ENCODE measurements at places on chromosomes 2 and 18.

DNA sequence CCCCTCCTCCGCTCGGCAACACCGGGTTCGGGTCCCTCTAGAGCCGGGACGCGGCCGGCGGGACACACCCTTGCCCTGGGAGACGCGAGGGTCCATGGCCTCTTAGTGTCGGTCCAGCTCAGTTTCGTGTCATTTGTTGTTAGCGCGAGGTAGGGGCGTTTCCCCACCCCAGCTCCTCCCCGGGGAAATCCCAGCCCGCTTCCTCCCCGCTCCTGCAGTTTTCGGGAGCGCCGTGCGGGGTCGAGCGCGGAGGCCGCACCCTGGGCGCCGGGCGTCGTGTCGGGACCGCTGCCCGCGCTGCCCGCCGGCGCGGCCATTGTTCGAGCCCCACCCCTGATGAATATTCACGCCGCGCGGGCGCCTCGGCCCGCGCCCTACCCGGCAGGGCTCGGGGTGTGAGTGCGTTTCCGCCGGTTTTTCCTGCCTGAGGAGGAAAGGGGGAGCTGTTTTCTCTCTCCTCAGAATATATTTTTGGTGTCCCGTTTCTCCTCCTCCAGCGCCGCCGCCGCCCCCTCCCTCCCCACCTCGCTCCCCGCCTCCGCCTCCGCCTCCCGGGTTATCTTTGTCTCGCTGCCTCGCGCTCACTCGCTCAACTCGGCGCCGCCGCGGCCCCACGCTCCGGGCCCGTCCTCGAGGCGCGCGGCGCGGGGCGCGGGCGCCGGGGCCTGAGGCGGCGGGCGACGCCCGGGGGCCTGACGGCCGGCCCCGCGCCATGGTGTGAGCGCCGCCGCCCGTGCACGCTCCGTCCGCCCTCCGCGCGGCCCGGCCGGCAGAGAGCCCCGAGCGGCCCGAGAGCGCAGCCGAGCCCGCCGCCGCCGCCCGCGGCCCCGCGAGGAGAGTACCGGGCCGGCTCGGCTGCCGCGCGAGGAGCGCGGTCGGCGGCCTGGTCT is at the start of gene MAP4K4:
Gene MAP4K4 (plus strand): TSS at position 584 of the 890 bp plus-strand sequence. CDS start 374 bp downstream, outside the sequence.
- DNase-seq, result peak; percentile 28

- peak; percentile 96 for DNase-seq
Observed at GRCh38 chr2:11539317-11540147, 5.7 kb downstream of the GREB1 start.

- DNase-seq, result no peak
Observed at GRCh38 chr2:108106731-108107130, 120.4 kb downstream of the SLC5A7 start.

DNA sequence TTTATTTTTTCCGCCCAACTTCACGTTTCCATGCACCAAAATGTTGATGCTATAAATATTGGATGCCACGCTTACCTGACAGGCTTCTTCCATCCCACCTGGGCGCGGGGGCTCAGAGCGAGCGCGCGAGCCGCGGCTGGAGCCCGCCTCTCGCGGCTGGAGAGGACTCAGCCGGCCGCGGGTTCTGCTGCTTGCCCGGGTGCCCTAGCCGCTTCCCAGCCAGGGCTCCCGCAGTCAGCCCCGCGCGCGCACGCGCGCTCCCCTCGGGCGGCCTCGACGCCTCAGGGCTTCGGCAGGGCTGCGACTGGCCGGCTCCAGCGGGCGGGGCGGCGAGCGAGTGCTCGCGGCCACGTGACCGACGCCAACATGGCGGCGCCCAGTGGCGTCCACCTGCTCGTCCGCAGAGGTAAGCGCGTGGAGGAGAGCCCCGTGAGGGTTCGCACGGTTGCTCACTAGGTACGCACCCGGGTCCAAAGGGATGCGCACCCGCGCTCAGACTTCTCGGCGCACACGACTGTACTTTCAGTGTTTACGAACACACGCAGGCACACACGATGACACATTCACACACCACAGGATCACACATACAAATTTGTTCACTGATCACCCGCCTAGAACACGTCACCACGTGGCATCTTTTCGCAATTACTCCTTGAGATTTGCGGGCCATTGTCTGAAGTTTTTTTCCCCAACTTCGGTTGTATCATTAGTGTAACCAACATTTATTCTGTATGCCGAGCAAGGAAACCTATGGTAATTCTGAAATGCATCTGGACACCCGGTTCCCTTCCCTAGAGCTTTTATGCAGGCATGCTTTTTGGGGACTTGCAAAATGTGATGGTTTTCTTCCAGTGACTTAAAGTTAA is at the start of gene METAP1D:
Gene METAP1D (plus strand): TSS at position 350 of the 866 bp plus-strand sequence. CDS start 17 bp downstream, at position 367.
- DNase-seq, result peak; percentile 89

DNA sequence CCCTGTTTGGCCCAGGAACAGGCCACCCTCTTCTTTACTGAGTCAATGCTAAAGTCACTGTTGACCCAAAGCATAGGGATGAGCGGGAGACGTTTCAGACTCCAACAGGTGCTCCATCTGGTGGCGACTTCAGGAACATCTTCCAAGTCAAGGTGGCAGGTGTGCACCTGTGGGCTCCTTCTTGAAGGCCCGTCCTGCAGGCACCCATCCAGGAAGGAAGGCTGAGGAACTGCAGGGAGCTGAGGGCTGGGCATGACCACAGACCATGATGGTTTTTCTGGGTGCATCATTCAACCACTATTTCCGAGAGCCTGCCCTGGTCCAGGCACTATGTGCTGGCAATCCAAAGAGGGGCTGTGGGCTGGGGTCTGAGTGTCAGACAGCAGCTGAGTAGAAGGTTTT is 142.8 kb downstream of the NDUFA10 start:
- DNase-seq, result no peak

DNA sequence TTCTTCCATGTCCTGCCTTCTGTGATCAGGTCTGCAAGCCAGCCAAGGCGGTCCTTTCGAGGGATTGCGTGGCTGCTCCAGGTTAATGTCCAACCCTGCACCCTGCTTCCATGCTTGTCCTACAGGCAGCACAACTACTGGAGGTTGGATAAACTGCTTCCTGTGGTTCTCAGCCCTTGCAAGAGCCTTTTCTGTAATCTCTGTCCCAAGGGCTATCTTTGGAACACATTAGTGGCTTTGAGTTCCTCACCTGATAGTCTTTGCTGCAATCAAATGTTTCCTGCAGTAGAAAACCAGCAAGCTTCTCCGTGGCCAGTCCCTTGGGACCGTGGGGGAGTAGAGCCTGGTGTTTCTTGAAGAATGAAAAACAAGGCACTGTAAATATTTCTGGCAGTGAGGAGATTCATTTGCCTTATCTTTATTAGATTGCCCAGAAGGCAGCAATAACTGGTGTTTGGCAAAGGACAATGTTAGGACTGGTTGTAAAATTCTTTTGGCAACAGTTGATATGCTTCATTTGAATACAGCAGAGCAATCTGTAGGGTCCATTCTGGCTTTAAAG is 214.4 kb downstream of the FHOD3 start:
- no peak for DNase-seq

- peak; percentile 62 for DNase-seq
Observed at GRCh38 chr2:44772669-44773378, 168.7 kb upstream of the SIX3 start.
